Astrocyte of the spinal cord (primary cell): ENCODE measurements at places on chromosomes 7 and 10.

DNA sequence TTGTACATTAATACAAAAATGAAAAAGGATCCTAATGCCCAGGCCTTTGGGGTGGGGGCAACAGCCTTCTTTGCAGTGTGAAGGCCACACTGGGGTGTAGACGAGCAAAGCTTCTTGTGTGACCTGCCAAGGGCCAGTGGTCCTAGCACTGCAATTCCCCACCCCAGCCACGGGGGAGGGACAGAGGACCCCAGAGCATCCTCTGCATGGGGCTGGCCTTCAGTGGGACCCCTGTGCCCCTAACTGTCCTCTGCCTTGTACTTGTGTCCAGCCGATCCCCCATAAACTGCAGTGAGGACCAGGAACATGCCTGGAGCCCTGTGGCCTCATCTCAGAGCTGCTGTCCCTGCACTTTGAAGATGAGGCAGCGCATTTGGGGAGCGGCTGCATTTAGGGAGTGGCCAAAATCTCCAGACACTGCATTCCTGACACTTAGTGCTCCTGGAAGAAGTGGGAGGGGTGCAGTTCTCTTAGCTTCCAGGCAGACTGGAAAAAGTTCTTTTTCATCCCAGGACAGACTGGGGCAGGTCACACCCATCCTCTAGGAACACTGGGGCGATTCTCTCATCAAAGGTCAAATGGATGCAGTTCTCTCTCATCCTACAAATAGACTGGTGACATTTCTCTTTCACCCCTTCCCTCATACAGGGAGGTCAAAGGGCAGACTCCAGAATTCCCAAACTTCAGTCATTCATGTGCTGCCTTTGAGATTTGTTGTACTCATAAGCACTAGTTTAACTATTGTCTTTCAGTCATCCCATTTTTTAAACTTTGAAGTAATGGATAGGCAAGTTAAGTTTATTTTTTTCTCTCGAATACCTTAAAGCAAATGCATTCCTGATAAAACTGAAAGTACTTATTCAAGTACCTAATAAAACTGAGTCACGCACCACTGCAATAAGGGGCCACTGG lies 922 bp upstream of the MYO1G start:
- no peak for DNase-seq

DNA sequence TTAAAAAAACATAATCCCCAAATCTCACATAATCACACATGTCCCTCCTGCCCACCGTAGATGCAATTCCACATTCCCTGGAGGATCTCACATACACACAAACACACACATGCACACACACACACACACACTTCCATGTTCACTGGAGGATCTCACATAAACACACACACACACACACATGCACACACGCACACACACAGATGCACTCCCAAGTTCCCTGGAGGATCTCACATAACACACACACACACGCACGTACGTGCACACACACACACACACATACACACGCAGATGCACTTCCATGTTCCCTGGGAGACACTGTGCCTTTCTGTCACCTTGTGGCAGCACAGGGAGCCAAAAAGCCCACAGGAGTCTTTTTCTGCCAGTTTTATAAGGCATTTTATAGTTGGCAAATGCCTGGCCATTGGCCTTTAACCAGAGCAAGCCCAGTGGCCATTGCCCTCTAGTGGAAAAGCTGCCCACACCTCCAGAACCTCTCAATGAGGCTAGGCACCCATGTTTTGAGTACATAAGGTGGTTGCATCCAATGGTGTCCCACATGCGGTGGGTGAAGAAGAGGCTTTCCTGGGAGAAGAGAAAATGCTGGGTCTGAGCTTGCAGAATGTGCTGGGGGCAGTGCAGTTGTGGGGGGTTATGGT lies 115.4 kb upstream of the ACBD5 start:
- no peak for DNase-seq

DNA sequence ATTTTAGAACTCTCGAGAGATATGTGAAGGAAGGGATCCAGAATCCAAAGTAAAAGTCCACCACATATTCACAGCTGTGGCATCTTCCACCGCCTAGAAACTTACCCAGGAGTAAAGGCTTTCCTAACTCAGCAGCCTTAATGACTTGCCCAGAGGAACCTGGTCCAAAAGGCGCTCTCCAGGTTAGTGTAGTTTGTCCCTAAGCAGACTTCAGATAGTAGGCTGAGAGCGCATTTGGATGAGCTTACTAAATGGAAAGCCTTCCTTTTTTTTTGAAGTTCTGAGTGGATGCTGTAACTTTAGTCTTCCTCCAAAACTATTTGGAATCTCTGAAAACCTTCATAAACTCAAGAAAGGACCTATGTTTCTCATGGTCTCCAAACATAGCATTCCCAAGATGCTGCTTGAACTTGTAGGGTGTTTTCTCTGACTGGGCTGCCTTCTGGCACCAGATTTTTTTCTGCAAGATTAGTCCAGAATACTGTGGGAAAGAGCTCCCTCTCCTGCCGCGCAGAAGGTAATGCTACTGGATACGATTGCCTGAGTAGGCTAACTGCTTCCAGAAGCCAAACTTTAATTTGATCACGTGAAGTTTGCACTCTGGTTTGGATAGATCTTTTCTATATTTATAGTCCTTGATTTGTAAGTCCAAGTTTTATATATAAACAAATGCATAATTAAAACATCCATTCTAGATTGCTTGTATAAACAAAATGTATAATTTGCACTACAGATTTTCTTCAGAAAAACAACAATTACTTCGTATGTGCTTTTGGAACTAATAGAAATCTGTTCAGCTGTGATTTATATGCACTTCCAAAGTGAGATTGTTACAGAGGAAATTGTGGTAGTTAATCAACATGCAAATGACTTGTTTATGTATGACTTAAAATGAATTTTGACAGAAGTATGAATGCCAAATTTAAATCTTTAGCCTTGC lies 19.6 kb upstream of the GPR37 start:
- DNase-seq: peak; percentile 63

GRCh38 chr7:21092766-21093702 lies 306.3 kb upstream of the SP8 start:
- no peak for DNase-seq

DNA sequence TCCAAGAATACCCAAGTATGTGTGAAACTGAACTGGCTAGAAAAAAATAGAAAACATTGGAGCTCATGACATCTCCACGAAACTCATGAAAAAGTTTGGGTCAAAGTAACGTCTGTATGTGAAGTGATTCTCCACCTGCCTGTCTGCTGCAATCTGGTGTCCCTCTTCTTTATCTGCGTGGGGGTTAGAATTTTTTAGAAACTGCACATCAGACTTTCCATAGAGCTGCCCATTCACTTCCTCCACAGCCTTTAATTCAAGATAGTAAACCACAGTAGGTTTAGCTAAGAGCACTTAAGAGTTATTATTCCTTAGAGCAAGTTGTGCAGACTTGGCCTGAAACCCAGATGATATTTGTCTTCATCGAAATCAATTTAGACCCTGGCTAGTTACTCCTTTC lies 55.3 kb downstream of the SCIN start:
- DNase-seq: no peak

DNA sequence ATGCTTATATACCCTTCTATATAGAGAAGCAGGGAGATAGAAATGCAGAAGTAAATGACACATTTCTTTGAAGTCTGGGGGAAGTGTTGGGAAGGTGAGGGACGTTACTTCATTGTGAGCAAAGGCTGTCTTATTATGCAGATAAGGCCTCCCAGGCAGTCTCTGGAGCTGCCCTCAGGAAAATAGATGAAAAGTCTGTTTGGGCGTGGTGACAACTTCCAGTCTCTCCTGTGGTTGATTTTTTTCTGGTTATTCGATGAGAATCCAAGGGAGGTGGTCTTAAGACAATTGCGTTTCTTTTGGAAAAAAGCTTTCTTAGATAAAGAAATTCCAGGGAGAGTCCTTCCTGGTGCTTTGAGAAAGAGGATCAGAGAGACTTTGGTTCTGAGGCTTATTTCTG lies 84.0 kb downstream of the NEUROD6 start:
- no peak for DNase-seq

GRCh38 chr7:157952050-157952667 lies 615.4 kb downstream of the DNAJB6 start:
- DNase-seq: no peak

GRCh38 chr10:103605359-103606096 lies 112.0 kb downstream of the NEURL1 start:
- DNase-seq: peak; percentile 27

DNA sequence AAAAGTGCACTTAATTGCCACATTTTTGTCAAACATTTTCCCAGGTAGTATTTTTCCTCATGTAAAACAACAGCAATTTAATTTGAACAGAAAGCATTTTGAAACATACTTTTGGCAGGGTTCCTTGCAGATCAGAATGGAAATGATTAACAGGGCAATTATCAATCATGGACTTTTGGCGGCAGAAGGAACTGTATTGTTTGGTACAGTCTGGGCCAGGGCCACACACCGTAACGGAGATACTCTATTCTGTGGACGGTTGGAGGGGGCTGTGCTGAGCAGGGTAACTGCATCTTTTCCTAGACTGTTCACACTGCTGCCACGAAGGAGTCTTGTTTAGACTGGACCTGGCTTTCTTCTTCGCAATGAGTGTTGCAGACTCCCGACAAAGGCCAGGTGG lies 62.3 kb downstream of the EGFR start:
- DNase-seq: no peak

DNA sequence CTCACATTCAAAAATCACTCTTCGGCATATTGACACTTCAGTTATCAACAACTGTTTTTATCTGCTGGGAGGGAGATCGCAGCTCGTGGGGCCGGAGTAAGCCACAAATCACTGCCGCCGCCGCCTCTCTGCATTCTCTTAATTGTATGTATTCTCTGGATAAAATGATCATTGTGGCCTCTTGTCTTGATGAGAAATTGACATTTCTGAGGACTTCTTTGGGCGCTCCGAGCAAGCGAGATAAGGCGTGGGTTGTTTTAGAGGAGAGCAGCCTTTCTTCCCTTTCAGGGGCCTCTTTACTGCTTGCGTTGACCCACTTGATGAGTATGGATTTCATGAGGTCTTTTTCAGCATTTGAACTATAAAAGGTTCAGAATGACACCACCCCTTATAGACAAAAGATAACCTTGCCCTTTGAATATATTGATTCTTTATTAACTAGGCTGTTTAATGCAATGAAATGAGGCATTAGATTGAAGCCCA lies 130.6 kb downstream of the EBF3 start:
- no peak for DNase-seq

- DNase-seq: peak; percentile 68
Observed at GRCh38 chr7:34320926-34321661, 336.9 kb upstream of the NPSR1 start.

DNA sequence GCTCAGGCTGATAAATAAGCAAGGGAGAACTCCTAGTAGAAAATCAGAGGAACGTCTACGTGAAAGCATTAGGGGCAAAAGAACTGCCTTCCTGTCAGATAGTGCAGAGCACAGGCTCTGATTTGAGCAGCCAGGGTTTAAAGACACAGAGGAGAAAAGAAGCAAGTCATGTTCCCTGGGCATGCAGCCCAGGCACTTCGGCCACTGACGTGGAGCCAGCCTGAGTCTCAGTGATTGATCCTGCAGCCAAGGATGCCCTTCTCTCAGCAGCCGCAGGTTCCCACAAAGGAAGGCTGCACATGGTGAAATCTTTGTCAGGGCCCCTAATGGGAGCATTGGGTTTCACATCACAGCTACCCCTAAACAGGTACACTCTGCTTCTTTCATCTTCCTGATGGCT lies 161.7 kb upstream of the HPS1 start:
- DNase-seq: peak; percentile 7

DNA sequence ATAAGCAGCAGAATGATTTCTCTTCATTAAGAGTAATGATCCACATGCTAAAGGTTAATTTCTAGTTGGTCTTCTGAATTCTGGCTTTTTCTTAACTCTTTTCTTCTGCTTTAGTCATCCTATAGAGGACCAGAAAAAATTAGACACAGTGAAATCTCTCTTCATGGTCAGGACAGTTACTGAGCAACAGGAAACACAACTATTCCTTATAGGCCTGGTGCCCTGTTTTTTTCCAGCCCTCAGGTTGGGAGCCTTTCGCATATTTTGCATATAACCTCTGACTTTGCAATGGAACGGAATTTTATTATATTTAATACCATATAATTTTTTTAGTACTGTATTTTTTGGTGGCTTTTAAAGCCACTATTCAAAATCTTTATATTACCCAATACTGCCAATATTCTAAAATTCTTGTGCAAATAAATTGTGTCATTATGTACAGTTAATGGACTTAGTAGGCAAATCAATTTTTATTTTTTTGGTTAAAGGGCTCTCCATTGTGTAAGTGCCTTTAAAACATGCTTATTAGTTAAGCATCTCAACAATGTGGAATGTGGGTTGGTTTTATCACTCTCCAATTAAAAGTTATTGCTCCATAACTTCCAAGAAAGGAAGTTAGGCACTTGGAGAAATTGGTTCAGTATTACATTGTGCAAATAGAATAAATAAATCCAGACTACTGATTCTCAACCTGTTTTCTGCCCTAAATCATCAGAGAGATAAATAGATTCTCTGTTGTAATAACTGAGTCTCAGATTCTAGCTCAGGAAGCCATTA lies 22.5 kb downstream of the ARL4A start:
- DNase-seq: peak; percentile 33

DNA sequence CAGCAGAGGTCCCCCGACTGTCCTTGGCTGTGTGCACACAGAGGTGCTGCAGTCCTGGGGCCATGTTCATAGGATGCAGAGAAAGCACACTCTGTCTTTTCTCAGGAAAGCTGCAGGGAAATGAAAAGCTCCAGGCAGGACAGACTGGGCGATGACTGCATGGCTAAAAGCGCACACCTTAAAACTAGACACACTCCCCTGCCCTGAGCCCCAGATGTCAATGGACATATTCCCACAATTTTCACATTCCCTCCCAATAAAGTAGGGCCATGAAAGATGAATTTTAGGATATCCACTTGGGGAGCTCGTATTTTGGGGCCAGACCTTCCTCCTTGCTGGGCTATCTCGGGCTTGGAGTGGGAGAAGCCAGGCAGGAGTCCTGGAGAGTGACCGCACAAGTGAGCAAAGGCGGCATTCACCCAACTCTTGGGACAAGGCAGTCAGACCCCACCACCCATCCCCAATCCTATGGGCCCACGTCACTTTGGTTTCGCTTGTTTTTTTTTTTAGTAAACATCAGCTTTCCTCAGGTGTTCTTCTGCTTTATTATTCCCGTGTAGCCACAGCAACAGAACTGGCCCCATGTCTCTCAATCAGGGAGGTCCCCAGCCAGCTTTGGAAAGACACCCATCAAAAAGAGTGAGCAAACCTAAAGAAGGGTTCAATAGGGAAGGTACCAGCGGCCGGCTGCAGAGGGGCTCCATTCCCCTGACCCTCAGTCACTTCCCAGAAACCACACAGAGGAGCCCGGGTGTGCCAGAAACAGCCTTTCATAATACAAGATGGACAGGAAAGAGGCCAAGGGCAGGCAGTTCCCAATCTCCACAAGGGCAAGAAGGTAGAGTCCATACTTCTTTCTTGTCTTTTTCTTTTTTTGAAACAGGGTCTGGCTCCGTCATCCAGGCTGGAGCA lies 12.7 kb downstream of the GPRIN2 start:
- no peak for DNase-seq

- DNase-seq: no peak
Observed at GRCh38 chr10:126425032-126425431, 36.8 kb upstream of the ADAM12 start.

GRCh38 chr7:930975-931758 lies 23.3 kb downstream of the ADAP1 start:
- no peak for DNase-seq
